Fibroblast of the conjunctiva (primary cell): ENCODE measurements at places on chromosomes 5 and 9.
A peak's percentile ranks its signal among the peaks of the same experiment; 100 is the strongest.

DNA sequence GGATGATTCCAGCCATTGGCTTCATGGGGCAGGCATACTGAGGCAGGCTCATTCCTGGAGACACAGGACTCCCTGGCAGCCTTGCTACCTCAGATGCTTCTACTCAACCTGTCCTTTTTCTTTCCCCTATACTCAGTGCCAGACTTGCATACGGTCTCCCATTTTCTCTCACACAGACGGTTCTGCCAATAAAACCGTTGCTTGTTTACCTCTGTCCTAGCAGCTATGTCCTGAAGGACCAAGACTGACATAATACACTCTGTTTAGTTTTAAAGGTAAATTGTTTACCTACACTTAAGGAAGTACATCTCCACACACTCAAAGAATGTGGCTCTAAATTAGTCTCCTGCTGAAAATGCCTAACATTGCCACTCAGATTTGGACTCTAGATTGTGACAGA is 151.0 kb upstream of the RFX3 start:
- DNase-seq, result no peak

DNA sequence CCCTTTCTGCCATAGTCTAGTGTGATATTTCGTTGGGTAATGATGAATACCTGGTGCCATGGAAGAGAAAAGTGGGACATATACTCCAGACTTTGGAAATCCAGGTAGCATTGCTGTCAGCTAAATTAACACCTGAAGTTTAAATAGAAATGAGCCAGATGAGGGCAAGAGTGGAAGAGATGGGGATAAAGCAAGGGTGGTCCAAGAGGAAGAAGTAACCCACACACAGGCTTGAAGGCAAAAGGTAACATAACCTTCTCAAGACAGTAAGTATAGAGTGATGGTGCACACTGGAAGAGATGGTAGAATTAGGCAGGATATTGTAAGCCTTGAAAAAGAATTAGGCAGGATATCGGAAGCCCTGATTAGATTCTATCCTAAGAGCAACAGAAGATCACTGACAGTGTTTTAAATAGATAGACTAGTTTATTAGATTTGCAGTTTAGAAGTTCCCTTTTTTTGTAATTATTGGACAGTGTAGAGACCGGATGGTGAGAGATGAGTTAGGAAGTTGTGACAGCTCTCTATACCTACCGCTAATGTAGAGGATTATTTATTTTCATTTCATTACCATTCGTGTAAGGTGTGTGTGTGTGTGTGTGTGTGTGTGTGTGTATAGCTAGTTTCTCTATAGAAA is 16.8 kb downstream of the ANXA1 start:
- DNase-seq, result no peak

DNA sequence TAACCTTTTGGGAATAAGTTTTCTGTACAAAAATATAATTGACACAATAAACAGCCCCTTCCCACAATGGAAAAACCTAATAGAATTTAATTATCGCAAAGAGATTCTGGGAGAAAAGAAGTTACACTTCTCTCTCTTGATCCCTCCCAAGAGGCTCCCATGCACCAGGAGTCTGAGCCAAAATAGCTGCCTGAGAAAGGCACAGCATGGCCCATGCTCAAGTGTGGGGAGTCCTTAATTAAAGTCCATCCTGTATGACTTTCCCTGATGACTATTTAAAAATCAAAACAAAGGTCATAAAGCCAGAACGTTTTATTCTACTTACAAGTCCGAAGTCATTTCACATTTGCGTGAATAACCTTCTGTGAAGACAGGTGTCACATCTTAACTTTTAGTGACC is 155.1 kb downstream of the SPOCK1 start:
- no peak for DNase-seq

DNA sequence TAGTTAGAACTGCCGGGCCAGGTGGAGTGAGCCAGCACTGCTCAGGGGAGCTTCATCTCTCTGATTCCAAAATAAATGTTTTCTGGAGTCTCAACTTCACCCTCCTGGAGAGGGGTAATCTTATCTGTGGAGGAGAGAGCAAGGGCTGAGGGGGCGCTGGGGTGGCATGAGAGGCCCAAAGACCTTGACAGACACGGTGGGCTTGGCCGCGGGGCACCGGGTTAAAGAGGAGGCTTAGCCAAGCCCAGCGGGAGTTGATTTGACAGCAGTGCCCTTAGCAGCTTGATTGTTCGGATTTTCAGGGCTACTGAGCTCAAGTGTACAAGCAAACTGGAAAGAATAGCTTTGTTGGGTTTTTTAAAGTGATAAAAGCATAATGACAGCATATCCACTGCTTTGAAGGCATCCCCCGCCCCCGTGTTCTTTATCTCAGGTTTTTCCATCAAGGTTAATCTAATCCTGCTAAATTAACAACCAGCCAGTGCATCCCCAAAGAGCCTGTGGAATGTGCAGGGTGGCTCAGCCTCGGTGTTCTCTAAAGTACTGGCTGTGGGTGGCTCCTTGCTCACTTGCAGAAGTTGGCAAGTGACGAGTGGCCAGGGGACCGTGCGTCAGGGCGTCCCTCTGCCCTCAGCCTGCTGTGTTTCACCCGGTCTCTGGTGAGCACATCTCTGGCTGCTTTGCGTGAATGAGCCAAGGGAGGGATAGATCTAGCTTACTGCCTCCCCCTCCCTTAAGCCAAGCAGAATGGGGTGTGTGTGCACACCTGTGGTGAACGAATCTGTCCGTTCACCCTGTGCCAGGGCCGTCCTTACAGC is 5.5 kb downstream of the QRFP start:
- no peak for DNase-seq

DNA sequence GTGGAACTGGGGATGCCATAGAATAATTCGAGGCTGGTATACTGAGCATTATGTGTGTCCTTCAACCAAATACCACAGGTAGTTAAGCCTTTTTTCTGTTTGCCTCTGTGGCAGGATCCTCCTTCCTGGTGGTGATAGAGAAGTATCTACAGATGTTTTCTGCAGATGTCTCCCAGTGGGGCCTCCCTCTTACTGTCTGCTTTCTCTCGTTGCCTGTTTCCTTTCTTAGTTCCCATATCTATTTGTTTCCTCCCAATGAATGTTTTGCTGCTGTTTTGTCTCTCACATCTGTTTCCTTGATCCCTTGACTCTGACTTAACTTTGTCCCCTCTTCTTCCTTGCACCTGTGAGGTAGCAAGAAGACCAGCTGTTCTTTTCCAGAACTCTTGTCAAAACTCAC is 130.9 kb upstream of the NUDT12 start:
- DNase-seq, result no peak

DNA sequence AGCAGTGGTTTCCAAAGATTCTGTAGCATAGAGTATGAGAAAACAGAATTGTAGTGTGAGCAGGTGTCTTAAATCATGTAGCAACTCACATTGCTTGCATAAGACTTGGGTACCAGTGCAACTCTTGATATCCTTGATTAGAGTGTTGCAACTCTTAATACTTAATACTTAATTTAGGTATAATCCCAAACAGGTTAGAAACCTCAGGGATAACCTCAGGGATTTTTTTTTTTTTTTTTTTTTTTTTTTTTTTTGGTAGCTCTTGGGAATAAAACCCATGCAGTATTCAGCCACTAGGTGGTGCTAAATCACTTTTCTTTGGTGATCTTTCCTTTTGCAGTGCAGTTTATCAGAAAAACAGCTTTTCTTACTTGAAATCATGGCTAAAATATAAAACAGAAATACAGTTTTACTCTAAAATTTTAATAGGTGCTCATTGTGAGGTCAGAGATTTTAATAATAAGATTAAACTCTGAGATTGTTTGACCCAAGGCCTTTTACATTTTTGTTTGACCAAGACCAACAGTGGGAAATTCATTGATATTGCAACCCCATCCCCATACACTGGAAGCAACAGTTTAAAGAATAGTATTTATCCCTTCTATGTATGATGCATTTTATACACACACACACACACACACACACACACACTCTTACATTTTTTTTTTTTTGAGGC is 55.3 kb downstream of the ERAP1 start:
- peak; percentile 64 for DNase-seq

GRCh38 chr9:97514531-97514930 is 13.1 kb downstream of the TMOD1 start:
- DNase-seq, result no peak

DNA sequence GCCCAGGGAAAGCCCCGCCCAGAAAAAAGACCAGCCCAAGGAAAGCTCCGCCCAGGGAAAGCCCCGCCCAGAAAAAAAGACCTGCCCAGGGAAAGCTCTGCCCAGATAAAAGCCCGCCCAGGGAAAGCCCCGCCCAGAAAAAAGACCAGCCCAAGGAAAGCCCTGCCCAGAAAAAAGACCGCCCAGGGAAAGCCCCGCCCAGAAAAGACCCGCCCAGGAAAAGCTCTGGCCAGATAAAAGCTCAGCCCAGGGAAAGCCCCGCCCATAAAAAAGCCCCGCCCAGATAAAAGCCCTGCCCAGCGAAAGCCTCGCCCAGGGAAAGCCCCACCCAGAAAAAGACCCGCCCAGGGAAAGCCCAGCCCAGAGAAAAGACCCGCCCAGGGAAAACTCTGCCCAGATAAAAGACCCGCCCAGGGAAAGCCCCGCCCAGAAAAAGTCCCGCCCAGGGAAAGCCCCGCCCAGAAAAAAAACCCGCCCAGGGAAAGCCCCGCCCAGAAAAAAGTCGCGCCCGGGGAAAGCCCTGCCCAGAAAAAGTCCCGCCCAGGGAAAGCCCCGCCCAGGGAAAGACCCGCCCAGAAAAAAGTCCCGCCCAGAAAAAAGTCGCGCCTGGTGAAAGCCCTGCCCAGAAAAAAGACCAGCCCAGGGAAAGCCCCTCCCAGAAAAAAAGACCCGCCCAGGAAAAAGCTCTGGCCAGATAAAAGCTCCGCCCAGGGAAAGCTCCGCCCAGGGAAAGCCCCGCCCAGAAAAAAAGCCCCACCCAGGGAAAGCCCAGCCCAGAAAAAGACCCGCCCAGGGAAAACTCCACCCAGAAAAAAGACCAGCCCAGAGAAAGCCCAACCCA is 11.9 kb downstream of the GRIN1 start:
- DNase-seq, result no peak

GRCh38 chr5:125874717-125875116 is 548.5 kb upstream of the GRAMD2B start:
- no peak for DNase-seq

GRCh38 chr5:1791176-1791575 is 8.5 kb downstream of the MRPL36 start:
- no peak for DNase-seq

- DNase-seq, result no peak
Observed at GRCh38 chr9:110745676-110746075, 77.1 kb downstream of the MUSK start.

DNA sequence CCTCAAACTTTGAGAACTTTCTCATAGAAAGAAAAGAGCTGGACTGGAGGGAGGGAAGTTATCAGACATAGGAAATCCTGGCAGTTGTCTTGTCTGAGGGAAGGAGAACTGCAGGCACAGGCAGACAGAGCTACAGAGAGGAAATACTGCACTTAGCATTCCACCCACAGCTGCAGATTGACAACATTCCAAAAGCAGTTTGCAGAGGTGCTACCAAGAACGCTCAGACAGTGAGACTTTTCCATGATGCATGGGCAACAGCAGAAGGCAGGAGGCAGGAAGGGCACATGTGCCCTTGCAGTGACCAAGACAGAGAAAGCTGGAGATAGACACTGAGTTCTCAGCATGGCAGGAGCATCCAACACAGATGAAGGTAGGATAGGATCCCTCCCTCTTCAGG is 327.5 kb upstream of the ZNF462 start:
- no peak for DNase-seq

DNA sequence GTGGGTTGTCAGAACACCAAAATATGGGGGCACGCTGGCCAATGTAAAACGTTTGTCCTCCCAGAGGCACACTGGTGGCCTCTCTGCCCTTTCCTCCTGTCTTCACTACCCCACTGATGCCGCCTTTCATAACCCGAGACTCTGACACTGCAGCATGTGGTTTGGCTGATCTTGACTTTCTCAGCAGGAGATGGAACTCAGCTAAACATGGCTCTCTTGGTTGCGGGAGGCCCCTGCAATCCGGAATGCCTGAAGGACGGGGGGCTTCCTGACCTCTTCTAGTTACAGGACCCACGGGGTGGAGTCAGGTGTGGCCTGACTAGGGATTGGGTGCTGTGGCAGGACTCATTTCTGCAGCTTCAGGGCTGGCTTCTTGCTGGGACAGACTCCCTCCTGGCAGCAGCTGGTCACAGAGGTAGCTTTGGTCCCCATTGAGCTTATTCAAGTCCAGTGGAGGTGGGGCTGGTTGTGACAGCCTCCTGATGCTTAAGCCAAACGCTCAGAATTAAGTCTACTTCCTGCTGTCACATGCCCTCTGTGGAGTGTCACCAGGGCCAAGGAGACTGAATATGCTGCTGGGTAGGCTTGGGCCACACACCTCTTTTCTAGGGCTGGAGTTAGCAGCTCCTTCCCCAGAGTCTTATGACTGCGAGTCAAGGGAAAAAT is 44.2 kb downstream of the NXNL2 start:
- no peak for DNase-seq

DNA sequence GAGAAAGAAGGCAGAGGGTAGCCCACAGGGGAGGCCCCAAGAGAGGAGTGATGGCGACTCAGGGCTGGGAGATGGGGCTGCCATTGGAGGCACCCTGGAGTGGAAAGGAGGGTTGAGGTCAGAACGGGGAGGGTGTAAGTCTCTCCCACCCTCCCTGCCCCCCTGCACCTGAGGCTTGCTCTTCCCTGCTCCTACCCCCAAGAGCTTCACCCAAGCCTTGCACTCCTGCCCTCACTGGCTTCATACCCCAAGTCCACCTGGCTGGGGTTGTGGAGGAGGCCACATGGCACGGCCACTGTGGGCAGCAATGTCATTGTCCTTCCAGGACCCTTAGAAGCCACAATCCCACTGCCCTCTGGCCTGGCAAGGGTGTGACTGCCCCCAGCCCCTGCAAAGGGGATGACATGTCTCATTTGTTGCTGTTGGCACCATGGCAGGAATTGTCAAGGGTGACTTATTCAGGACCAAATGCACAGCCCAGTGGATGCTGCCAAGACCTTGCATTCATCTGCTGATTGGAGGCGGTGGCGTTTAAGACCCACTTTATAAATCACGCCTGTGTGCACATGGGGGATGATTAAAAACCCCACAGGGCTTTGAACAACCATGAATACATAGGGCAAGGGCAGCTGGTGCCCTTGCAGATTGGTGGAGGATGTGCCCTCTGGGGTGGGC is 47.6 kb upstream of the RNU6ATAC start:
- no peak for DNase-seq

DNA sequence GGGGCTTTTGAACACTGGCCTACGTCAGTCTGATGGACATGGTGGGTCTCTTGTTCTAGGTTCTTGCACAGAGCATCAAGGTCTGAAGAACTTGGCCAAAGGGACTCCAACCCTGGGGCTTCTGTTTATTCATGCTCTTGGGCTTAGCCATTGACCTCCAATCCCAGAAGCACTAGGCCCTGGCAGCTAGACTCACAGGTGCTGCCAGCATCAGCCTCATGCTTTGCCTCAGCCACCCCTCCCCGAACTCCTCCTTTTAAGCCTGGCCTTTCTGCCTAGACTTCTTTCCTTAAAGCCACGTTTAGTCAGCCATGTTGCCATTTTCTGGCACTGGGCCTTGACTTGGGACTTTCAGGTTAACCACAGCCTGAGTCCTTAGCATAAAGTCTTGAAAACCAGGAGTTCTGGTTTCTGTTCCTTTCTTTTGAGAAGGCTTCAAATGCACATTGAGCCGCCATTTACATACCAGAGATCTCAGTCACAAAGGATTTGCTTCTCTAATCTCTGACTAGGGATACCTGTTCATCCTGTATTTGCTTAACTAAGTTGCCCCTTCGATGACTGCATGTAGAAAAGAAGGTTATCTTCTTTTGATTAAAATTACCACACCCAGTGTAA is 54.7 kb downstream of the ANGPTL2 start:
- no peak for DNase-seq

GRCh38 chr5:115033861-115034260 is 135.8 kb downstream of the TRIM36 start:
- DNase-seq, result no peak

- DNase-seq, result no peak
Observed at GRCh38 chr9:135647884-135648283, 8.5 kb upstream of the GLT6D1 start.

GRCh38 chr5:38105801-38106200 is 152.6 kb upstream of the EGFLAM start:
- no peak for DNase-seq
